ENCODE measurements at places on chromosomes 11 and 22.

DNA sequence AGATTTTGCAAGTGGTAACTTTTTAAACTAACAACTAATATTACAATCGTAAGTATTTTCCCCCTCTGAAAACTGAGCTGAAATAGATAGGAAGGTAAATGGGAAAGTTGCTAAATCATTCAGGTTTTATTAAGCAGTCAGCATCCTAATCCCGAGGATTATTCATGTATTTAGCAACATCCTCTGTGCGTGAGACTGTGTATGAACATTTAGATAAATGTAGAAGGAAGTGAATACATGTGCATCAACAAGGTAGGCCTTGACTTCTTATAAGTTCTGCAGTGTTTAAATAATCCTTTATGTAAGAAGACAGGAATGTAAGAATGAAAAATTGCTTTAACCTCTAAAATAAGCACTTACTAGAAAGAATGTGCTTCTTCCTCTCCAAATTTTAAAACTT lies 745.9 kb upstream of the TENM4 start:
- no peak for DNase-seq

DNA sequence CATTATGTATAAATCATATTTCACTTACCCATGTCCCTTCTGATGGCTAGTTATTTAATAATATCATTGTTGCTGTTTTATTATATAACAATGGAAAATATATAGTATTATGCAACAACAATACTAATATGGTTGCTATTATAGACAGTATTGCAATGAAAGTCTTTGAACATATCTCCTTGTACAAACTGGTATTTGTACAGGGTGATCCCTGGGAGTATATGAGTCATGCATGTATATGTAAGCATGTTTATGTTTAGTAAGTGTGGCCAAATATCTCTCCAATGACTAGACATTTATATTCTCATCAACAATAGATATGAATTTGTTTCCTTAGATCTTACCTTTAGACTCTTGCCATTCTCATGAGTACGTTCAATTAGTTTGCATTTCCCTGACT lies 55.9 kb downstream of the KCNC1 start:
- no peak for DNase-seq

- DNase-seq: no peak
Observed at GRCh38 chr11:126080161-126080941, 17.7 kb upstream of the CDON start.

DNA sequence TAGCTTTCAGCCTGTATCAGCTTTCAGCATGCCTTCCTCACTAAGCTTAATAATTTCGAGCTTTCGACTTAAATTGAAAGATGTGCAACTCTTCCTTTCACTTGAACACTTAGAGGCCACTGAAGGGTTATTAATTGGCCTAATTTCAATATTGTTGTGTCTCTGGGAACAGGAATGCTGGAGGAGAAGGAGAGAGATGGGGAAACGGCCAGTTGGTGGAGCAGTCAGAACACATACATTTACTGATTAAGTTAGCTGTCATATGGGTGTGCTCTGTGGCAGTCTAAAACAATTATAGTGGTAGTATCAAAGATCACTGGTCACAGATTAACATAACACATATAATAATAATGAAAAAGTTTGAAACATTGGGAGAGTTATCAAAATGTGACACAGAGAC lies 106.2 kb downstream of the LRRC32 start:
- no peak for DNase-seq
